ENCODE measurements at places on chromosomes 16 and 17. TPM values are rescaled to one million over a fixed set of nuclear protein-coding genes. Genes with fewer than 3 reads are reported as not detected.

DNA sequence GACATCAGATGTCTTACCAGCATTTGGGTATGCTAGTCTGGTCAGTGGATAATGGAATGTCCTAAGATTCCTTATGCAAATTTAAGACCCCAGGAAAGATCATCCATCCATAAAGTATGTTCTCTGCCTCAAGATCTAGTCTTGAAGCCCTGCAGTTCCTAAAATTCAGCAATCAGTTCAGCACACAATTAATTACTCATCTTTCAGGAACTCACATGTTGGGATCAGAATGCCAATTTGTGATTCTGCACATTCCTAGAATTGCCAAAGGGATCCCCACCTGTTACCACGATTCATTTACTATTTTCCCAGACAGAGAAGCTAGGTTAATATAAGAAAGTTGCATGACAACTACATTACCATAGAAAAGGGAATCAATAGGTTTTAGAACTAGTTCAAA, 3.2 kb downstream of the OR2C1 start:
- DNase-seq = no peak

Gene HBZ
- total RNA-seq = not detected

DNA sequence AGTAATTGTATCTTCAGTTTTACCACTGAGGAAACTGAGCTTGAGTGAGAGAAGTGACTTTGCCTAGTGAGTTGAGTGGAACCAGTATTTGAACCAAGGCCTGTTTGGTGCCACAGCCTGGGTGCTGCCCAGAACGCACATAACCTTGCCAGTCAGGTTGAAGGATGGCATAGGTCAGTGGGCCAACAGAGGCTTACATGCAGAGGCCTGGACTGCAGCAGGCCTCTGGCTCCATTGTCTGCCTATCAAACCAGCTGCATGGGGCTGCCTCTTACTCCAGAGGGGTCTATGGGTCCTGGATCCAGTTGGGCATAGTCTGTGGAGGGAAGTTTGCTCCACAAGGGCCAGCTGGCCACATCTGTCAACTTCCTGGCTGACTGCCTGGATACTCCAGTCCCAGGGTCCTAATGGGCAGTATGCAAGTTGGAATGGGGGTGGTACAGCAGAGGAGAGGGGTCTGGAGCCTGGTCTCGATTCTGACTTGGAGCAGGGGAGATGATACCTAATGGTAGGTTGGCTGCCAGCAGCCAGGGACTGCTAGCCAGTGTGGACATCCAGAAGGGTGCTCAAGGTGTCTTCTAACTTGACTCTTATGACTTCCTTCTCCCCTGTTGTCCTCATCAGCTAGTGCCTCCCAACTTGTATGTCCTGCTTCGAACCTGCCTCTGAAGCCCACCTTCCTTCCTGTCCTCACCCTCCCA, 11.1 kb upstream of the RNF112 start:
- no peak for DNase-seq

DNA sequence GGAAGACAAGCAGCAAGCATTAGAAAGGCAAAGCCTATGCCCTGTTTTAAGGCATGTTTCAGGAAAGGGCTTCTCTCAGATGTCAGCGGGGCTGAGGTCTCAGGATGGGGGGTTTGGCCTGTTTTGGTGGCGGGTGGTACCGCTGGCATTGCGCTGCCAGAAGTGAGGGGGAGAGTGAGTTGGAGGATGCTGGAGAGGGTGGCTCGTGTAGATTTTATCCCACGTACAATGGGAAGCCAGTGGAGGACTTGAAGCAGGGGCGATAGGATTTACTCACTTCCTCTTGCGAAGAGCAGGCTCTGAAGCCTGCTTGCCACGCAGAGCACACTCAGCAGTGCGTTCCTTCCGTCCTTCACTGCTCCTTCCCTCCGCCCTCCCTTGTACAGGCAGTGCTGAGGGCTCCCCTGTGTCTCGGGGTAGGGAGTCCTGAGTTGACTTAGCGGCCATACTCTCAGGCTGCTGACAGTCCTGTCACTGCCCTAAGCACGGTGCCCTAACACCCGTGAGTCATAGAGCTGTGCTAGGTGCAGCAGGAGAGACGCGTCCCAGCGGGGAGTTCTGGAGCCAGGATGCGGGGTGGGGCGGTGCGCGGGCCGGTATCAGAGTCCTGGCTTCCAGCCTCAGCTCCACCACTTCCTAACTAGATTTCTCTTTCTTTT, 113.1 kb downstream of the SNX29 start:
- DNase-seq = no peak

GRCh38 chr17:28737770-28738679, 5.8 kb upstream of the TRAF4 start:
- no peak for DNase-seq

Gene TMEM204
- not detected for total RNA-seq

GRCh38 chr16:53985861-53986260, 281.9 kb downstream of the FTO start:
- DNase-seq = no peak

GRCh38 chr17:37475731-37476420, 13.8 kb upstream of the DUSP14 start:
- no peak for DNase-seq

GRCh38 chr17:444879-445454, 92.4 kb upstream of the RPH3AL start:
- no peak for DNase-seq

DNA sequence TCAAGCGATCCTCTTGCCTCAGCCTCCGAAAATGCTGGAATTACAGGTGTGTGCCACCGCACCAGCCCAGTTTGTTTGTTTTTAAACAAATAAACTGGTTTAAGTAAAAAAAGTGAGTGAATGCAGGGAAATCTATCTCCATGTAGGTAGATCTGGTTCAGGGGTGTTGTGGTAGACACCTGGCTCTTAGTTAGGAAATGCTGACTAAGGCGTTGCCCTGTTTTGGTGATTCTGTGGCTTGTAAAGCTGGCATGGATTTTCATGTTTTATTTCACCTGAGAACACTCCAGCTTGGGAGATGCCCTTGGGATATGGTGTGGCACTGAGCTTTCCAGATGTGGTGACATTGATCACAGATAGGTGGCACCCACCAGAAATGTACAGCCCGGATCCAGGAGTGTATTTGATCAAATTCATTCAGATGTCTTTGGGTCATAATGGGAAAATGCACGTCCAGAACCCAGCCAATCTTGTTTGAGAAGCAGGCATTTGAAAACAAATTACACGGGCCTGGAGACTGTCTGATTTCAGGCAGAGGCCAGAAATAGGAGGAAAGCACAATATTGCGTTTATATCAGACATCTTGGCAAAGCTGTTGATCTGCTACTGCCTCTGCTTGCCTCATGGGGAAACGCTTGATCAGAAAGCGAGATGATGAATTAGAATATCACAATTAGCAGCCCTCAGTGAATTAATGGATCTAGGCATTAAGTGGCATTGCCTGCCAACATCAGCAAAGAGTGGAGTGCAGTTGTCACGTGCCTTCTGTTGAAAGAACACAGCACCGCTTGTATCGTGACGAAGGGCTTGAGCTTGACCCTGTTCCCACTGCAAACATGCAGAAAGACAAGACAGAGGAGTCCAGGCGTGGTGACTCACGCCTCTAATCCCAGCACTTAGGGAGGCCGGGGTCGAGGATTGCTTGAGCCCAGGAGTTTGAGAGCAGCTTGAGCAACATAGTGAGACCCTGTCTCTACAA, 7.3 kb upstream of the IL34 start:
- peak; percentile 51 for DNase-seq
